Non-pigmented ciliary epithelial cell (primary cell): ENCODE measurements at places on chromosomes 7 and 10.

DNA sequence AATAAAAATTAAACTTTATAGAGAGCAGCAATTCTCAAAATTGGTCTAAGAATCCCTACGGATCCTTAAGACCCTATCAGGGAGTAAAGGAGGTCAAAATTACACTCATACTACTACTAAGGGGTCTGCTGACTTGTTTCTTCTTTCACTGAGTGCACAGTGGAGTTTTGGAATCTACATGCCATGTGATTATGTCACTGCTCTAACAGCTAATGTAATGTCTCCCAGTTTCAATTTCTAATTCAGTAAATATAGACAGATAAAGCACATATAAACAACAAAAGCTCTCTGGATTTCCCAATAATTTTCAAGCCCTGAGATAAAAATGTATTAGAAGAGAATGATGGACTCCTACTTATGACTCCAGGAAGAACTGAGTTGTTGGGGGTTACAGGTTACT lies 74.6 kb downstream of the WAPL start:
- no peak for DNase-seq

DNA sequence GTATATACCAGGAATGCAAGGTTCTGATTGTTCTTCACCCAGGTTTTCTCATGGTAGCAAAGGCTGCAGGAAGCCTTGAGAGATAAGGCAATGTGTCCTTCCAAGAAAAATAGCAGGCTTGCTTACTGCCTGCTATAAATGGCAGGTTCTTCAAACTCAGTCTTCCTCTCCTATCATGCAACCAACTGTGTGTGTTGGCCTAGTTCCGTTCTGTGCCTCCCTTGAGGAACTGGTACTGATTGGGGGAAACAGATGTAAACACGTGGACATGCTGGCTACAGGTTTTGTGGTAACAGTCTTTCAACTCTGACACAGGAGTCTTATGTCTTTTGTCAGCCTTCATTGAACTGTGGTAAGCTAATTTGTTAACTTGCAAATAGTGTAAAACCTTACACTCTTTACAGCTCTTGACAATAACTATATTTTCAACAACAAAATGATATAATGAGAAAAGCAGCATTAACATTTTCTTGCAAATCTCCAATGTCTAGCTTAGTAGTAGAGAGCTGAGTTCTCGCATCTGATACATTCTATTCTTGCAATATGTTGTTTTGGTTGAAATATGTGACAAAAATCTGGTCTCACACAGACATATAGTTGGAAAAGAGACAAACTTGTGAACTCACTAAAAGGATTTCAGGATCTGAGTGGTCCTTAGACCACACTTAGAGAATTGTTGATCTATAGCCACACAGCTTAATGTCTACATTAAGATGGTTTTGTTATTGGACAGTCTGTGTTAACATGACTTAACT lies 54.7 kb upstream of the LSM8 start:
- DNase-seq = no peak

GRCh38 chr10:87952612-87953011 lies 89.2 kb downstream of the PTEN start:
- DNase-seq = no peak

- no peak for DNase-seq
Measured at GRCh38 chr7:39880556-39880955, 69.5 kb upstream of the CDK13 start.

DNA sequence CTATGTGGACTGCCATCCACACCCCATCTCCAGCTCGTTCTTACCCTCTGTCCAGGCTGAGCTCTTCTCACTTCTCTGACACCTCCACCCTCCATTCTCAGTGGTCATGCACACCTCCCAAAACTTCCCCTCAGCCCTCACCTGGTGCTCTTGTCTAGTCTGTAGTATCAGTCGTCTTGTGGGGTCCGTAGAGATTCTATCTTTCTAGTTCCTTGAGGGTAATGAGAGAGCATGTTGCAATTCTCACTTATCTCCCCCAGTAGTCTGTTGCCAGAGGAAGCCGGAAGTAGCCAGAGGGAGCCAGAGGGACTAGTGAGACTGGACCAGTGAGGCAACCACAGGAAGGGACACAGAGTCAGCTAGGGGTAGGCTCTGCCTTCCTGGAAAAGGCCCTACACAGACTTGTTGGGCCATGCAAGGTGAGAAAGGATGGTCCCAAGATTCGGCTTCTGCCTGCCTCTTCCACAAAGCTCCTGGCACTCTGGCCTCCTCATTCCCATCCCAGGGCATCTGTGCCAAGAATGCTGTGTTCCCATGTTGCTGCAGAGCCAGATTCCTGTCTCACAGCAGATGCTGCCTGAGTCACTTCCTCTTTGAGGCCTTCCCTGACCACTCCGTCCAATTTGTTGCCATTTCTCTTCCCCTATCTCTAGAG lies 50.6 kb upstream of the DUSP5 start:
- DNase-seq = peak; percentile 65

DNA sequence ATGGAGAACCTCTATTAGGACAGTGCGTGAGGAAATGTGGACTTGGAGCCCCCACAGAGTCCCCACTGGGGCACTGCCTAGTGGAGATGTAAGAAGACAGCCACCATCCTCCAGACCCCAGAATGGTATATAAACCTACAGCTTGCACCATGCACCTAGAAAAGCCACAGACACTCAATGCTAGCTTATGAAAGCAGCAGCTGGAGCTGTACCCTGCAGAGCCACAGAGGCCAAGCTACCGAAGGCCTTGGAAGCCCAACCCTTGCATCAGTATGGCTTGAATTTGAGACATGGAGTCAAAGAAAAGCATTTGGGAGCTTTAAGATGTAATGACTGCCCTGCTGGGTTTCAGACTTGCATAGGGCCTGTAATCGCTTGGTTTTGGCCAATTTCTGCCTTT lies 361.3 kb downstream of the ZNF248 start:
- DNase-seq = no peak

DNA sequence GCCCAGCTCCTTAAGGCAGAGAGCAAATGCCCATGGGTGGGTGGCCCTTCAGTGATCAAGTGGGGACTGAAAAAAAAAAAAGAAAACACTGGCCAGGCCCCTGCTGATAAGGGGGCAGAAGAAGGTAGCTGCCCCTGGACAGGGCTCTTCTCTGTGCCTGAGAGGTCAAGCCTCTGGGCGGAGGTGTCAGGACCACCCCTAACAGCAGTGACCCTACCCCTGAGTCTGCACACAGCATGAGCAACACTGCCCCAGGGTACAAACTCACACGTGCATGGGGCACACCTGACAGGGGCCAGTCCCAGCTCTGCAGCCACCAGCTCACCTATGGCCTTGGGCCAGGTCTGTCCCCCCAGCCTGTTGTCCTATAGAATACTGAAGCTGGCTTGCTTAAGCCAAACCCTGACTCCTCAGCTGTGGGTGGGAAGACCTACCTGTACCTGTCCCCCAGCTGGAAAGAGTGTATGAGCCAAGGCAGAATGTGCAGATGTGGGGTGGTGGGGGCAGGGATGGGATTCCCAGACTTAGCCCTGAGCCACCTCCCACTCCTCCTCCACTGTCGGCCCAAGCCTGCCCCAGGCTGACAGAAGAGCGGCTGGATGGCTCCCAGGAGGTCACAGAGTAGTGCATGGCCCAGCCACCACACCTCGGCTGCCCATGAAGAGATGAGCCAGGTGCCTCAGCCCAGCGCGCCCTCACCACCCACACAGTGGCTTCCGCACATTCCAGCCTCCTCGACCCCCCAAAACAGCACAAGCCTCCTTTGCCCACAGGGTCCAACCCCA lies 23.7 kb downstream of the KCNH2 start:
- DNase-seq = no peak

- no peak for DNase-seq
Measured at GRCh38 chr7:135100856-135101255, 47.0 kb upstream of the TMEM140 start.

GRCh38 chr10:129949891-129950291 lies 14.2 kb downstream of the EBF3 start:
- DNase-seq = no peak

GRCh38 chr10:124743191-124744101 lies 732 bp downstream of the FAM53B start:
- no peak for DNase-seq

DNA sequence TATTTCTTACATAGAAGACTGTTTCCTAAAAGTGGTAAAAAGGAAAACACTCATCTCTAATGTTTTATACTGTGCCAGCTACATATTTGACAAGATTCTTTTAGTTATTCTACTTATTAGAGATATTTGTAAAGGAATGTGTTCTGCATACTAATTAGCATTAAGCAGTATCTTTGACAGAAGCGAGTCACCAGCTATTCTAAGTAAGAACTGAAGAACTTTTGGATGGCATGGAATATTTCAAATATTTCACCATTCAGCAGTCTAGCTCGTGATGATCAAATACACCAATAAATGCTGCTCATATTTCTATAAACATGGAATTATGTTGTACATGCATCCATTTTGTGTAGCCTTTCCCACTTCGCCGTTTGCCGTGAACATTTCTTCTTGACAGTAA lies 241.6 kb upstream of the TCF7L2 start:
- DNase-seq = no peak

DNA sequence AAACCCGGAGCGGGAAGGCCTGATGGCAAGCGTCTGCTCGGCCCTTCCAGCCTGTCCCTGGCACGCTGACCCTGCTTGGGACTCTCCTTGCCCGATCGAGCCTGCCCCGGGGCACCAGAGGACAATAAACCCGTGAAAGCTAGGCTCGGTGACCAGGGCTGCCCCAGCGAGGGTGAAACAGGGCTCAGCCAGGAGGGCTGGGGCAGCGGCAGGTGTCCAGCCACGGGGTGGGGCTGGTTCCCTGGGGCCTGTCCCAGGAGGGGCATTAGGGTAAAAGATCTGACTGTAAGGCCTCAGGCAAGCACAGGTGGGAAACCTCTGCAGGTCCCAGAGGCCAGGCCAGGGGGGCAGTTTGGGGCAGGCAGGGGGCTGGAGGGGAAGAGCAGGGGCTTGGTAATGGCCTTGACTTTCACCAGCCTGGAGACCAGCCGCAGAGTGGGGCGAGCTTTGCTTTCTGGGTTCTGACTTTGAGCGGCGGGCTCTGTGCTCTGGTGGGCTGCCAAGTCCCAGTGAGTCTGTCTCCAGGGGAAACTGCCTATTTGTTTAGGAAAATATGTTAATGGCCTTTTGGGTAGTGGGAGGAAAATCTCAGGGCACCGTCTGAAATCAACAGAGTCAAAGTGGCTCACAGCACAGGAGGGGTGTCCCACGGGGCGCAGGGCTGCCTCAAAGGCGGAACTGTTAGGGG lies 68.2 kb upstream of the INPP5A start:
- no peak for DNase-seq

GRCh38 chr7:98647326-98647725 lies 30.2 kb downstream of the NPTX2 start:
- no peak for DNase-seq

DNA sequence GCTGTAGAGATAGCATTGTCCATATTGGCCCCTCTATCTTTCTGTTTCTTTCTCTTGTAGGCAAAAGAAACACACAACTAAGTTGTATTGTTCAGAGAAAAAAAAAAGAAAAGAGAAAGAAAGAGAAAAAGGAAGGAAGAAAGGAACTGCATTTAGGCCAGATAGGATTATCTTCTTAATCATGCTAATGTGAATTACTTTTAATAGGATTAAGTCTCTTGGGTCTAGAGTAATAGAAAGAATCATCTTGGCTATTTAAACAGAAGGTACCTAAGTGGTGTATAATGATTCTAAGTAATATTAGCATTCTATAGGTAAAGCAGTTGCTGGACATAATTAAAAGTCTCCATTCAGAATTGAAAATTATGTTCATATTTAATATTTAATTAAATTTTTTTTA lies 42.2 kb downstream of the GPR85 start:
- no peak for DNase-seq

GRCh38 chr10:13268841-13269240 lies 31.0 kb downstream of the PHYH start:
- DNase-seq = no peak

DNA sequence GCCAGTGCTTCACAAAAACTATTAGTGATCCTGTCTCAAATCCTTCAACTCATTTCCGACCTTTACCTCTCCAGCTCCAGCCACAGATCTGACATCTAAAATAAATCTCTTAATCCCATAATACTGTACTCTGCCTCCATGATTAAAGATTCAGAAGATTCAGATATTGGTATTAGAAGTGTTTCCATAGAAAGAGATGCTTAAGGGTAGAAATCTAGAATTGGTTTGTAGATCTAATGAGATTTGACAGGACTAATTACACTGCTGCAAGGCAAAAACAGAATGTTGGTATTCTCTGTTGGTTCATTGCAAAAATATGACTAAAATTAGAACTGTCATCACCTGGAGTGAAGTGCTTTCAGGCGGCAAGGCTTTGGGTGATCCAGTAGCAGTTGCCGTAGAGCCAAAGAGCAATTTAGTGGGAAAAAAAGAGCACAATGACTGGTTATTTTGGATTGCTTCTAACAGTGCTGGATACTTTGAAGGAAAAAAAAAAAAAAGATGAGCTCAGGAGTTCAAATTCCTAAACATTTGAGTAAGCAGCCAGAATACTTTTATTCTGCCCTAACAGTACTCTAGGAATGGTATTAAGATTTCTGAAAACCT lies 940.1 kb upstream of the SORCS1 start:
- DNase-seq = no peak

DNA sequence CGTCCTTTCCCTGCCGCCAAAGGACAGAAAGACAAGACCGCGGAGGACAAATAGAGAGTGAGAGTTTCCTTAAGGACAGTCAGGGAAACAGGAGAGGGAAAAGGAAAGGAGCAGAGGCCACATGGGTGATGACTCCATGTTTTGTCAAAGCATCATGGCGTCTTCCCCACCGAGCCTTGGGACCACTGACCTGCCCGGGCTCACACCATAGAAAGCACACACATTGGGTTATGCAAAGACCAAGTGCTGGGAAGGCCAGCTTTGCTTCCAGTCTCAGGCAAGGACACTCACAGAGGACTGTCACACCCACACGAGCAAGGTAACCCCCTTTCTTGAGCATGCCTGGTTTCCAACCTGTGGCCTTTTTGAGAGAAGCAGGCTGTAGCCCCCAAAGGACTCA lies 23.3 kb upstream of the HABP2 start:
- no peak for DNase-seq

DNA sequence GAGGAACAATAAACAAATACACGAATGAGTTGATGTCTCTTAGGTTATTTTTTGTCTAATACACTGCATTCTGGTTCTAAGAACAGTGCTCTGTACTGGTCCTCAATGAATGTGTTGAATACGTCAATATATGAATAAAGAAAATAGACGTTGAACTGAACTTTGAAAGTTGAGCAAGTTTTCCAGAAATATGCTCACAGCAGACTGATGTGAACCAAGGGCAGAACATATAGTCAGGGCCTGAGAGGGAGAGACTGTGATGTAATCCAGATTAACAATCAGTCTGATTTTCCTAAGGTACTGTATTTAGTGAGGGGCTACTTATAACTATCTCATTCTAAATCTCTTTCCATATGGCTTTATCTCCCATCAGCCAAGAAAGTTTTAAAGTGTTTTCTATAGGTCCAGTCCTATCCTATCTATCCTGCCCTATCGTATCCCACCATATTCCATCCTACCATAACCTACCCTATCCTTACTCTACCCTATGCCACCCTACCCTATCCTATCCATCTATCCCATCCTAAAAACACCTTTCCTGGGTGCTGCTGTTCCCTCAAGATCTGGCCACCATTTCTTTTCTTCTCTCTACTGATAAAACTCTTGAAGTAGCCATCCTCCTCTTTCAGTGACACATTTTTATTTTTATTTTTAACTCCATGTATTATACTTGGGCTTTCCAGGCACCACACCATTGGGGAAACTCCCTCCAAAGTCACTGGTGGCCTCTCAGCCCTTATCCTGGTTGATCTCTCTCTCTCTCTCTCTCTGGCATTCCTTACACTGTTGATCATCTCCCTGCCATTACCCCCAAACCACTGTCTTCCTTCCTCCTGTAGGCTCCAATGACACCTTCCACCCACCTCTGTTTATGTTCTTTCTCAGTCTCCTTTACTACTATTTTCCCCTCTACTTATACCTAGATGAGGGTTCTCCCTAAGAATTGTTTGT lies 212.3 kb upstream of the SLC26A5 start:
- no peak for DNase-seq

GRCh38 chr7:25180946-25181345 lies 47.3 kb downstream of the NPVF start:
- DNase-seq = no peak
